ENCODE measurements at places on chromosomes 7 and 10. TPM values are rescaled to one million over a fixed set of nuclear protein-coding genes. Genes with fewer than 3 reads are reported as not detected.

Gene TMEM273
- 24.1 TPM for total RNA-seq

Gene TMEM184A
- total RNA-seq = 0.33 TPM

Gene SMKR1
- not detected for total RNA-seq

Gene SNX8
- 14.0 TPM for total RNA-seq

Gene PPP1R17
- total RNA-seq = not detected

Gene FEZF1
- total RNA-seq = not detected

Gene HTR5A
- total RNA-seq = not detected

Gene SCIN
- 0.33 TPM for total RNA-seq

Gene CLCN1
- not detected for total RNA-seq

Gene MPP7
- total RNA-seq = 0.86 TPM

Gene FAM237B
- total RNA-seq = not detected

Gene EZH2
- 8.8 TPM for total RNA-seq

Gene TFEC
- total RNA-seq = 38.5 TPM

Gene PRTFDC1
- total RNA-seq = 10.9 TPM

Gene PAPOLB
- total RNA-seq = not detected

Gene VKORC1L1
- 27.4 TPM for total RNA-seq

Gene PNLIPRP1
- total RNA-seq = not detected

Gene SPDYE8
- not detected for total RNA-seq

Gene RBM20
- under 0.01 TPM for total RNA-seq

Gene CAPZA2
- 272 TPM for total RNA-seq

Gene ERLIN1
- 39.9 TPM for total RNA-seq

Gene TMEM196
- not detected for total RNA-seq

Gene PTPRZ1
- total RNA-seq = not detected

Gene CYP26C1
- total RNA-seq = 2.5 TPM

Gene CYP2C9
- total RNA-seq = not detected

Gene CLEC2L
- not detected for total RNA-seq

Gene TAS2R41
- total RNA-seq = not detected

Gene FRAT2
- total RNA-seq = 11.4 TPM

Gene PTF1A
- total RNA-seq = not detected

Gene GDF2
- not detected for total RNA-seq

Gene SPDYE5
- not detected for total RNA-seq

Gene LHFPL3
- not detected for total RNA-seq

Gene TET1
- total RNA-seq = 1.3 TPM

Gene DRGX
- total RNA-seq = not detected

Gene ELMO1
- 68.5 TPM for total RNA-seq

Gene RET
- not detected for total RNA-seq

Gene FAM131B
- 0.65 TPM for total RNA-seq

Gene PDZD7
- total RNA-seq = 1.3 TPM

Gene CRYGN
- total RNA-seq = not detected

Gene SEPHS1
- 40.2 TPM for total RNA-seq

Gene SAP25
- not detected for total RNA-seq

Gene COL17A1
- 2.3 TPM for total RNA-seq

Gene HEPACAM2
- total RNA-seq = not detected

Gene NKX1-2
- total RNA-seq = not detected

All from vein endothelial cell (primary cell).